ENCODE measurements at places on chromosomes 1 and 21. TPM values are rescaled to one million over a fixed set of nuclear protein-coding genes. Genes with fewer than 3 reads are reported as not detected.

Gene SLC2A5
- 0.04 TPM for total RNA-seq

Gene CYB561D1
- total RNA-seq, result 7.2 TPM

- no peak for DNase-seq
These were observed 7.6 kb upstream of the RAP1A start for GRCh38 chr1:111611986-111612385.

GRCh38 chr1:228364068-228364705, 42.4 kb downstream of the TRIM11 start:
- DNase-seq, result no peak

DNA sequence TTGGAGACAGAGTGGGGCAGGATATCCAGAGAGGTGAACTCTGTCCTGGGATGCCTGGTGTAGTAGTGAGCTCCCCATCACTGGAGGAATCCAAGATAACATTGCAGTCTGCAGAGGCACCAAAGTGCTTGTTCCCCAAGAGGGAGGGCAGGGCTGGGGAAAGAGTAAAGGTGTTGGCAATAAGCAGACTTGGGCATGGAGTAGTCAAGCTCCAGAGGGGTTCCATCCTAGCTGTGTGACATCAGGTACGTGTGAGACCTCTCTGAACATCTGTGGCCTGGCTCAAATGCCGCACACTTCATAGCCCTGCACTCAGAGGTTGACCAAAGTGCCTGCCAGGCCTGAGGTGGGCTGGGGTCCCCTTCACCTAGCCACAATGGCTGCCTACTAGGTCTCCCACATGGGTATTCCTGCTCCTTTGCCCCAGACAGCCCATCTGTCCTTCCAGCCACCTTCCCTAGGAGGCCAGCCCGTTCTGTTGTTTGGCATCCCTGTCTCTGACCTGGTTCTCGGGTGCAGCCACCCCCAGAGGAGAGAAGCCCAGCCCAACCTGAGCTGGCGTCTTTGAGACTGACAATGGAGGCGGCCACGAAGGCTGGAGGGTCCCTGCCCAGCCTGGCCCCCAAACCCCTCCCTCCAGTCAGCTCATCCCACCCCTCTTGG, 2.8 kb upstream of the ARF1 start:
- no peak for DNase-seq

DNA sequence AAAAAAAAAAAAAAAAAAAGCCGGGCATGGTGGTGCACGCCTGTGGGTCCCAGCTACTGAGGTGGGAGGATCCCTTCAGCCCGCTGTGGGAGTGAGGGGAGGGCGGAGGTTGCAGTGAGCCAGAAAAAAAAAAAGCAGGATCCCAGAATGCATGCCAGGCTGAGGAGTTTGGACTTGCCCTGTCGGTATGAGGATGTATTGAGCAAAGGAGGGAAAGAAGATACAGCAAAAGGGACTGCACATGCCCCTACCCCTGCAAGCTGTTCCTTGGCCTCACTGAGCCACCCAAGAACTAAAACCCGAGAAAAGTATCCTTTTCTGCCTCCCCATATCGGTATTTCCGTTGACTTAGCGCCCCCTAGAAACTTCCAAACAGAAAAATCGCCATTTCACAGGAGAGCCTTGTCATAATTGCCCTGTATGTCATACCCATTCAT, 1.3 kb upstream of the GPATCH4 start:
- DNase-seq, result no peak

DNA sequence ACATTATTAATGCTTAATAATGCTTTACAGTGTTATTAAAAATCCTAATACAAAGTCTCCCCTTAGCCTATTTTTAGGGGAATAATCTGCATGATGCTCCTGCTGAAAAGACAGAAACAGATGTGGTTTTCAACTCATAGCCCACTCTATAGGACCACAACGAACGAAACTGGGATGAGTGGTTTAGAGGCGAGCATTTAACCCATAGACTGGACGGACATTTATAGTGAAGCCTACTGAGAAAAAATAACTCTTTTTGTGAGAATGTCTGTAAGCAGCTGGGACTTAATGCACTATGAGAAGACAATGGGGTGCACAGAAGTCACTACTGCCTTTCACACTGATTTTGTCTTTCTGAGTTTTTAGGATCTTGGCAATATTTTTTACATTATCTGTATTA, 1599.6 kb upstream of the B3GALT2 start:
- no peak for DNase-seq

DNA sequence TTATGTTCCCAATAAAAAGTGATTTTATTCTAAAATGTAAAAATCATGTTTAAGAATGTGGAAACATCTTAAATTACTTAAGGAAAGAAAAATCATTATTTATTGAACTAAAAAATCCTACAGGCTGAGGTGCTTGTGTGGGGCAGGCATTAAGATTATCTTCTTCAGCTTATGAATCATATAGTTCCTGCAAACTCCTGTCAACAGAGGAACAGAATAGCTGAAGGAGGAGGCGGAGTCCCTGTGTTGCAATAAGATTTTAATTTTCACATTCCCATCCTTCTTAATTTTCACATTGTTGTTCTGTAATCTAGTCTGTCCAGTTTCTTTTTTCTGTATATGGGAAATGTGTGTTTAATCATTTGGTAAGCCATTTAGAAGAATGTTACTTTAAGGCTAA, 20.6 kb upstream of the OLFML3 start:
- DNase-seq, result no peak
